ENCODE measurements at places on chromosomes 11 and 22.

- DNase-seq, result no peak
These were observed 8.3 kb upstream of the C22orf39 start for GRCh38 chr22:19455585-19456370.

GRCh38 chr11:42528911-42529310 is 782.9 kb upstream of the API5 start:
- no peak for DNase-seq

DNA sequence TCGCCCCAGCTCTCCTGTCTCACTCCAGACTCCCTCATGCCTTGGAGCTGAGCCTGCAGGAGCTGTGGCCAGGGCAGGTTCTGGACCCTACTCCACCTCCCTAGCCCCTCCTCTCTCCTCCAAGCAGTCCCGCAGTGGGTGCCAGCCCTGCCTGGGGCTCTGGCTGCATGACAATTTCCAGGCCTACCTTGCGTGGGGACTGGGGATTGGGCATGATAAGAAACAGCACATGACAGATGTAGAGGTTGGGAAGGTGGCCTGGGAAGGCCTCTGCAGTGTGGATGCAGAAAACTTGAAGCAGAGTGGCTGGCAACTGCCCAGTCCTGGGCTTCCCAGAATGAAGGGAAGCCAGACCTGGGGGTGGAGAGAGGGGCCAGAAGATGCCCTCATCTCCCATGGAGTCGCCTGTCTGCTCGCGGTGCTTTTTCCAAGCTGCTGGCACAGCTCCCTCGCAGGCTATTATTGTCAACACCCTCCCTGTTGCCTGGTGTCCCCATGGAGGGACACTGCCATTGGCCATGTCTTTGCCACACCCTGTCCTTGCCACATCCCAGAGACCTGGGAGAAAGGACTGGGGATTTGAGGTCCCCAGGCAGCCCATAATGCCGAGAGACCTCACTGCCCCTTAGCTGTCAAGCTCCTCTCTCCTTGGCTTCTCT is 48.9 kb upstream of the CDON start:
- DNase-seq, result no peak

DNA sequence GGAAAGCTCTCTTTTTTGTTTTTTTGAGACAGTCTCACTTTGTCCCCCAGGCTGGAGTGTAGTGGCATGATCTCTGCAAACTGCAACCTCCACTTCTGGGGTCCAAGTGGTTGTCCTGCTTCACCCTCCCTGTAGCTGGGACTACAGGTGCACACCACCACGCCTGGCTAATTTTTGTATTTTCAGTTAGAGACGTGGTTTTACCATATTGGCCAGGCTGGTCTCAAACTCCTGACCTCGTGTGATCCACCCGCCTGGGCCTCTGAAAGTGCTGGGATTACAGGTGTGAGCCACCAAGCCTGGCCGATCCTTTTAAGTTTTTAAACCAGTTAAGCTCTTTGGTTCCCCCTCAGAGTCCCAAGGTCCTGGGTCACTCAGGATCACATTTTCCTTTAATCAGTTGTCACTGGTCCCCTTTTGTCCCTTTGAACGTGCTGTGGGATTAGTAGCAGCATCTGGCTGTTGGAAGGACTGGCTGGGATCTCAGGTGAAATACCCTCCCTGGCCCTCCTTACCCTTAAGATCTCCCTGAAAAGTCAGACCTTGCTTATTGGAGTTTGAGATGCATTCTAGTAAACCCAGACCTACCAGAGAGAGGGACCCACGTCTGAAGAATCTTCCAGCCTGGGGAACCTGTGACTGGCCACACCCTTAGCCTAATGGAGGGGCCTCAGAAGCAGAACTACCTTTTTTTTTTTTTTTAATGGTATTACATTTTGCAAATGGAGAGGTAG is 8.1 kb downstream of the MALAT1 start:
- DNase-seq, result no peak

DNA sequence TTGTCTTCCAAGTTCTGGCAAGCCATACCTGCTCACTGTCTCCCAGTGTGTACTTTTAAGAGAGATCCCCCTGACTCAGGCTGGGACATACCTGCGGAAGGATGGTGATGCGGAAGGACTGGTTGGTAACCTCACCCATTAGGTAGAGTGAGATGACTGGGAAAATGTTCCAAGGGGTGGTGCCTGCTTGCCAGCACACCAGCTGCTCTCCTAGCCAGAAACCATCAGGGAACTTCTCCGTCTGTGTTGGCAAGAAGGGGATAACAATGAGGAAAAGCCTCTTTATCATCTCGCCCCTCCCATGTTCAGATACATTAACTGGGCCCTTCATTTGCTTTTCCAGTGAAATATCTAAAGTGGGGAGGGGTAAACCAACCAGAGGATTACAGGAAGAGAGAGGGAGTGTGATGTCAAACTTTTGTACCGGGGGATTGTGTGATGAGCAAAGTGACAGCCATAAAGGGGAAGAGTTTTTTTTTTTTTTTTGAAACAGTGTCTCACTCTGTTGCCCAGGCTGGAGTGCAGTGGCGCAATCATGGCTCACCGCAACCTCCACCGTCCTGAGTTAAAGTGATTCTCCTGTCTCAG is at the start of gene BACE1-AS:
BACE1-AS (plus strand) TSS at position 538 of the 588 bp plus-strand sequence.
- no peak for DNase-seq

DNA sequence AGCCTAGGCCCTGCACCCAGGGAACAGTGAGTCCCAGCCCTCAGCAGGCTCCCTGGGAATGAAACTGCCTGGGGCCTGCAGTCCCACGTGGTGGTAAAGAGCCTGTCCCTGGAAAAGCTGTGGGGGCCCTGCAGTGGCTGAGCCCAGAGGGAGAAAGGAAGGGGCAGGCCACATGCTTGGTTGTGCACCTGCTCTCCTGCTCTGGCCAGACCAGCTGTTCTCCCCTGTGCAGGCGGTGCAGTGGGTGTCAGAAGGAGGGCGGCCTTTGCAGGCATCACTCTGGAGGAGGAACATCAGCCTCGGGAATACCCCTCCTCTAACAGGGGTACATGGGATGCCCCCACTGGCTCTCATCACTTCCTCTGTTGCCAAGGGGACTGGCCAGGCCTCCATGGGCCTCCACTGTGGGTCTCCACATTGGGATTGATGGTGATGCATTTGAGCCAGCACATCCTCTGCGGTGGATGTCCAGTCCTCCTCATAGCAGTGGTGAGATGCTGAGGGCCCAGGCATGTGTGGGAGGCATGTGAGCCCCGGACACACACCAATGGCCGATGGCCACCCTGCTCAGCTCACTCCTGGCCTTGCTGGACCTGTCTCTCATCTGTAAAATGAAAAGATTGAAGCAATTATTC is 690.4 kb downstream of the BRD1 start:
- no peak for DNase-seq

DNA sequence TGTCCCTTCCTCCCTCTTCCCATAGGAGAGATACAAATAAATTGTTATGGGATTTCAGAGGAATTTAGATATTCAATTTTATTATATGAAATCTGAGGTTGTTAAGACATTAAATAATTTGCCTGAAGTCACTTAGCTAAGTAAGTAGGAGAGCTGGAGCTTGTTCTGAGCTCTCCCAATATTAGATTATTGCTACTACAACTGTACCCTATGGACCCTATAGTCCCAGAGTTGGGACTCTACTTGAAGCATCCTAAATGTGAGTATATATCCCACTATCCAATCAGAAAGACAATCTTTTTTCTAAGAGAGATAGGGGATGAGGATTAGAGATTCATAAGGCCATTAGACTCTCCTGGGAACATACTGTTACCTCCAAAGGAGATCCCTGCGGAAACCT is 1130.0 kb downstream of the DLG2 start:
- DNase-seq, result no peak

DNA sequence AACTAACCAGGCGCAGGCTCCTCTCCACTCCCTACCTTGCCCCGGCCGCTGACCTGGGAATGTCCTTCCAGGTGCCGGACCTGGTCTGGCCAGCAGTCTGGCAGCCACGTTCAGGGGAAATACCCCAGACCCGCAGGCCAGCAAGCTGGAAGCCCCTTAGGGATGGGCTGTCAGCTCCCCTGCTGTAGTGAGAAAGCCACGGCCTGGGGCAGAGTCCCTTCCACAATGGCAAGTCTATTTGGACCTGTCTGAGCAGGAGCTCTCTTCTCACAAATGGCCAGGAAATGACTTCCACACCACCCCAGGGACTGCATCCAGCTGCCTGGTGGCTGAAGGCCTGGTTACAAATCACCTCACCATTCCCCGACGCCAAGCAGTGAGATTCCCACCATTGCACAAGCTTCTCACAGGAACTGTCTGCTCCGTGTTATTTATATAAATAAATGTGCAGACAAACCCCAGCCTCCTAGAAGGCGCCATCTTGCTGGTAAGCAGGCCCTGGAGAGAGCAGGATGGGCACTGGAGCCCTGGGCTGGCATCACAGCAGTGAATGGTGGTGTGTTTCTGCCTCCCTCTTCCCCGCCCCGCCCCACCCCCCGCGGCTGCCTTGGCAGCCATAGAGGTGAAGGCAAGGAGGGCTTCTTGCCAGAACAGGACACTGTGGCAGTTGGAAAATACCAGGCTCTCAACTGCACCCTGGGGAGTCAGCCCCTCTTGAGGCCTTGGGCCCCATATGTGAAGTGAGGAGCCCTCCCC is 23.7 kb downstream of the RSPH14 start:
- DNase-seq, result no peak

- DNase-seq, result no peak
These were observed 38.5 kb upstream of the FJX1 start for GRCh38 chr11:35579557-35580396.

DNA sequence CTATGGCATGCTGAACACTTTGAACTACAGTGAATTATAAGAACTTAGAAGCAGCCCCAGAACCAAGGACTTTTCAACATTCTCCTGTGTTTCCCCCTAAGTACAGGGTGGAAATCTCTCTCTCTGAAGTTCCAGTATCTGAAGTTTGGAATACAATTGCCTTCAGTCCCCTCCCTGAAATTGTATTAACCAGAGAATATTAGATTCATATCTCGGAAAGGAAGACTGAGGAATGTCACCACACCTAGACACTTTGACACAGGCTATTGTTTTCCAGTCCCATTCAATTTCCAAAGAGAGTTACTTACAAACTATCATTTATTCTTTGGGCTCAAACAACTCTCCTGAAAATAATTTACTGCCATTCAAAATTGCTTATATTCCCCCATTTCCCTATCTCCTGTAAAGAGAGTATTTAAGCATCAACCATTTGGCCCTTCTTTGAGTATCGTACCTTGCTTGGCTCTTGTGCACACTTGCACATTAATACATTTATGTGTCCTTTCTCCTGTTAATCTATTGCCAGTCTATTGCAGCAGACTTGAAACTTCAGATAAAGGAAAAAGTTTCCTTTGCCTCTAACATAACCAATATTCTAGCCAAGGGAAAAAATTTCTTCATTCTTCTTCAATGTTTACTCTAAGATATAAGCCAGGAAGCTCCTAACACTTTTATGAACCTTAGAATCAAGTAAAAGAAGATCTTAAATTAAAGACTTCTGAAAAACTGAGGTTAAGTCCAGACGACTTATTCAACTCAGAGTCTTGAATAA is 402.4 kb upstream of the DDI1 start:
- DNase-seq, result no peak

DNA sequence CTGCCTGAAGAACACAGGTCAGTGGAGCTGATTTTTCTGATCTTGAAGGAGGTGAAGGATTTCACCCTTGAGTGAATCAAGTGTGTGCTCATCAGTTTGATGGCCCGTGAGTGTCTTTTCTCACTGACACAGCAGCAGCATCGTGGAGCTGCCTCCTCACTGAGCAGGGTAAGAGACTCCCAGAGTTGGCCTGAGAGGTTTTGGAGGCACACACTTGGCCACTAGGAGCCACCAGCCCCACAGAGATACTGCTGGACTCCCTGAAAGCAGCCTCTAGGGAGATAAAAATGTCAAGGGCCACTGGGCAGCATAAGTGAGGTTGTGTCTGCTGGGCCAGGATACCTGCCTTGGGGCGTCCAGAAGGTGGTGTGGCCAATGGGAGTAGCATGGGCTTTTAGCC is 245.4 kb downstream of the GRIK4 start:
- DNase-seq, result no peak

- DNase-seq, result no peak
These were observed 42.1 kb upstream of the ISX start for GRCh38 chr22:35023692-35024363.

GRCh38 chr11:122900587-122901202 is 18.1 kb downstream of the JHY start:
- no peak for DNase-seq

- DNase-seq, result peak; percentile 66
These were observed 883 bp downstream of the HIPK3 start for GRCh38 chr11:33257897-33258630.

DNA sequence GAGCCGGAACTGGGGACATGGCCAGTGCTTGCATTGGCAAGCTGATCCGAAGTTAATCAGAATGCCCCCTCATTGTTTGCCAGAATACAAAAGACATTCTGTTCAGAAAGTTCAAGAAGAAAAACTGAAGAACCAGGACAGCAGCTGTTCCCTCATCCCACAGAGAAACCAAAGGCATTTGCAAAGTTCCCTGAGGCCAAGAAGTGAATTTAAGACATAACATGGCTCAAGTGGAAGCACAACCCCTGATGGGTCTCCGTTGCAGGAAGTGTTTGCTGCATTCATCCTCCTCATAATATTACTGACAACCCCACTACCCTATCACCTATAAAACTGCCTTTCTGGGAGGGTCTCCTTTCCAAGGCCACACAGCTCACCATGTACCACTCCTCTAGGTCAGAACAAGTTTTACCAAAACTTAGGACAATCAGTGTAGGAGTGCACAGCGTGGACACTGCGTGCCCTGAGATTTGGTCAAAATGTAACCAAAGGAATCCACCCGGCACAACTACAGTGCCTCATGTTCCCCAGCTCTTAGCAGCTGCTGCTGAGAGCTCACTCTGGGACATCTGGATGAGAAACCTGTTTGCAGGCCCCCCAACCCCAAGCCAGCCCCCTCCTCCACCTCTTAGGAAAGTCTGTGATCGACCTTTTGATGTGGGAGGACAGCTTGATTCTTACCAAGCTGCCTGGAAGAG is 101.6 kb upstream of the AKIP1 start:
- DNase-seq, result no peak

DNA sequence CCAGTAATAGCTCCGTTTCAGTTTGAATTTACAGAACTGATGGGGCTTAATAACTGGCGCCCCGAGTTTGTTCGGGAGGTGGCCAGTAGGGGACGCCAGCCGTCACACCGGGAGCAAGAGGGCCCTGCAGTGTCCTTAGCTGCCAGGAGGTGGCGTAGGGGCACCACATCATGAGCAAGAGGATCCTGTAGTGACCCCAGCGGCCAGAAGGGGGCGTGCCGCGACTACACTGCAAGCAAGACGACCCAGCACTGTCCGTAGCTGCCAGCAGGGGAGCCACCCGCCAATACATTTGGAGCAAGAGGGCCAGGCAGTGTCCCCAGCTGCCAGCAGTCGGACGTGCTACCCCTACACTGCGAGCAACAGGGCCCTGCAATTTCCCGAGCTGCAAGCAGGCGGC is 663.7 kb upstream of the B3GAT1 start:
- DNase-seq, result peak; percentile 9
